Stimulated activated CD4-positive, alpha-beta T cell treated with anti-CD3 and anti-CD28 coated beads, Interleukin-4, amount 100 ng/mL, for 24 hours (primary cell): ENCODE measurements at places on chromosomes 6 and 20.

GRCh38 chr20:32079655-32080109 is 27.6 kb downstream of the HCK start:
- DNase-seq: no peak

GRCh38 chr6:108735310-108736001 is 112.8 kb upstream of the ARMC2 start:
- DNase-seq: no peak

- no peak for DNase-seq
Observed at GRCh38 chr6:80126657-80127345, 20.3 kb downstream of the BCKDHB start.

- no peak for DNase-seq
Observed at GRCh38 chr20:47973519-47974233, 188.4 kb upstream of the SULF2 start.

GRCh38 chr6:136826216-136826615 is 3.8 kb downstream of the PEX7 start:
- no peak for DNase-seq

DNA sequence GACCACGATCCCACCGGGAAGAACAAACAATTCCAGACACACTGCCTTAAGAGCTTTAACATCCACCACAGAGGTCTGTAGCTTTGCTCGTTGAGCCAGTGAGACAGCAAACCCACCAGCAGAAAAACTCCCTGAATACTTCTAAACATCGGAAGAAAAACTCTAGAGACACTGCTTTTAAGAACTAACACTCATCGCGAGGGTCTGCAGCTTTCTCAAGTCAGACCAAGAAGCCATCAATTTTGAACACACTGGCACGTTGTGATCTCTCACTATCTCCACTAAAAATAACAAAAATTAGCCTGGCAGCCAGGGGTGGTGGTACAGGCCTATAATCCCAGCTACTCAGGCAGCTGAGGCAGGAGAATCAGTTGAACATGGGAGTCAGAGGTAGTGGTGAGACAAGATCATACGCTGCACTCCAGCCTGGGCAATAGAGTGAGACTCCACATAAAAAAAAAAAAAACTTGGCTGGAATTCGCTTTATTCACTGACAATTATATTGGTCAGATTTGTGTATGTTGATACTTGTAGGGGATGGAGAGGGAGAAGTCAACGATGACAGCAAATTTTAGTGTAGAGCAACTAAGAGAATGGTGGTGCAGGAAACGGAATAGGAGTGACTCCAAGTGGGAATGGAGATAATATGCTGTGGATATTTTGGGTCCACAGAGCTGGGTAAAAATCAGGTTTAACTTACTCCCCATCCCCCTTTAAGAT is 860 bp upstream of the TMEM14C start:
- DNase-seq: no peak

- no peak for DNase-seq
Observed at GRCh38 chr6:18533793-18534192, 146.6 kb downstream of the RNF144B start.

- DNase-seq: no peak
Observed at GRCh38 chr6:72206606-72207005, 320.3 kb downstream of the RIMS1 start.

DNA sequence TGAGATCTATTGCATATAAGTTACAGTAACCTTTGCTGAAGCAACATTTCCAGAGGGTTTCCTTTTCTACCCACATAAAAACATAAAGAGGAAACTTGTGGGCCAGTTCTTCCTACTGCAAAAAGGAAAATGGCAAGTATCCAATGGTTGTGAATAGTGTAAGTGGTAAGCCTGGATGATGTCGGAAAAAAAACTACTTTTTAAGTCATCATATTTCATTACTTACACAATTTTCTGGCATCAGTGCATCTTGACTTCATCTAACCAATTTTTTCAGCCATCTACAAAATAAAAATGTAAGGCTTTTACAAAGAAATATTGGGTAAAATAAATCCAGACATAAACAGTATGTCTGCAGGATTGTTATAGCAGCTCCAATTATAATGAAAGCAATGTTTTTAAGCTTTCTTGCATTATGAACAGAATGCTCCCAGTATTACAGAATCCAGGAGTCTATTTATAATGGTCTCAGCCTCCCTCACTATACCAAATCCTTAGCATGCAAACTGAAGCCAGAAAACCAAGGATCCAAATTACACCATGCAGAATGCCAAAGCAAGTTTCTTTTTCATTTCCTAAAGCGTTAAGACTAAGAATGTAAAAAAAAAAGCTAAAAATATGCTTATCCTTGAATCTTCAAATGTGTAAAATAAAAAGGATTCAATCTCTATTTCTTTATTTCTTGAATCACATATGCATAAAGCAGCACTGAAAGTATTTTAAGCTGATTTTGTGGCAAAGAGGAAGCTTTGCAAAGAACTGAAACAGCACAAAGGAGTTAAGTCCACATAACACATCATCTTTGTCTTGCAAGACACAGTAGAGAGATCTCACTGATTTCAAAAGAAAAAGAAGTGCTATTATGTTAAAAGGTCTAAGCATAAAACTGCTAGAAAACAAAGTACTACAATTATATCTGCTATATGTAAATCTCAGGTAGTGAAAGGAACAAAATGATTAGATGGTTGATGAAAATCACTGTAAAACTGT is 126.8 kb upstream of the HMGCLL1 start:
- no peak for DNase-seq

- peak; percentile 20 for DNase-seq
Observed at GRCh38 chr6:26087284-26088115, at the start of gene HFE. Gene HFE, plus strand, starts transcription at chr6:26087429. Its CDS starts 12 bp downstream, at chr6:26087441.

- DNase-seq: no peak
Observed at GRCh38 chr6:110902091-110902490, 27.5 kb downstream of the AMD1 start.

GRCh38 chr6:149545258-149545753 is 537 bp downstream of the PPIL4 start:
- peak; percentile 70 for DNase-seq

DNA sequence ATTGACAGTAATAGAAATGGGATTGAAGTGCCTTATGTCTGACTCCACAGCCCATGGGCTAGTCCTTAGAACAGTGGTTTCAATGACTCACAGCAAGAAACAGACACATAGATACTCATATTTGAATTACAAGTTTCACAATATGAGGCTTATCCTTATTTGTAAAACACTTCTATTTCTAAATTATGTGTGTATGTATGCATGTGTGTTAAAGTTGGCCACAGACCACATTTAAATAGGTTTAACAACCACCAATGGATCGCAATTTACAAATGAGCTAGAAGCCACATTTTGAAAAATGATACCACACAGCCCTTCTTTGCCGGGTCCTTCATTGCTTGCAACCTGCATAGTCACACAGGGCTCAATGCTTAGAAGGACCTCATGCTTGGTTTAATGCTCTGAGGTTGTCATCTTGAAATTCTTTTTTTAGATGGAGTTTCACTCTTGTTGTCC is 157.8 kb upstream of the PREP start:
- no peak for DNase-seq
